ENCODE measurements at places on chromosomes 1 and 21.

- no peak for DNase-seq
Measured at GRCh38 chr1:8384577-8384976, 66.7 kb downstream of the SLC45A1 start.

DNA sequence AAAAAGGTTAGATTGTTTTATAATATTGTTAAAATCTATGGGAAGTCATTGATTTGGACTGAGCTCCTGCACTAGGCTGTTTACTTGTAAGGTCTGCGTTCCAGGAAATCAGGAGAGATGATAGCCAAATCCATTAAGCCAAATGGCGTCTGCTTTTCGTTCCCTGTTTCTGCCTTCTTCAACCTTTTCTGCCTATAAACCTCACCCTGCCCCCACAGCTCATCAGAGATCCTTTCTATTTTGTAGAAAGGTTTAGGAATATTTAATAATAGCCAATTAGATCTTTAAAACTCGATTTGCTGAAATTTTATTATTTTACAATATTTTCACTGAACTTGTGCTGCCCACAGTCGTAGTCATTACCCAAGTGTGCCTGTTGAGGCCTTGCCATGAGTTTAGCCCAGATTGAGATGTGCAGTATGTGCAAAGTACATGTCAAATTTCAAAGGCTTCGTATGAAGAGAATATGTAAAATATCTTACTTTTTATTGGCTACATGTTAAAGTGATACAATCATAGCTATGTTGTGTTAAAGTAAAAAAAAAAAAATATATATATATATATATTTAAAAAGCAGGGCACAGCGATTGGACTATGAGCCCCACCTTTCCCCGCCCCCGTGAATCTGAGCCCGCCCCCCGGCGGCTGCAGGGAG is 444 bp upstream of the IARS2 start:
- no peak for DNase-seq

DNA sequence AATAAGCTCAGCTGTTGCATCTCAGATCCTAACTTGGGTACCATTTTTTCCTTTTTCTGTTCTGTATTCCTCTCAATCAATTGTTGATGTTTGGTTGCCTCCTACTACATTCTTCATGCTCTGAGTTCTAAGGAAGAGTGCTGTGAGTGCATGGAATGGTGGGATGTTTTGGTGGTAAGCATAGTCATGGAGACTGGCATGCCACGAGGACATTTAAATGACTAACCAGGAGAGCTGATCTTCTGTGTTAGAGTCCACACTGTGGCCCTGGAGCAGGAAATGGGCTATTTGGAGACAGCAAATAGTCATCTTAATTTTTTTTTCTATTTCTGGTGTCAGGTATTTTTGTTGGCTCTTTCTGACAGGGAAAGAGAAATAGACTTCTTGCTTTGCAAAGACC is 69.5 kb upstream of the HSD17B7 start:
- no peak for DNase-seq

DNA sequence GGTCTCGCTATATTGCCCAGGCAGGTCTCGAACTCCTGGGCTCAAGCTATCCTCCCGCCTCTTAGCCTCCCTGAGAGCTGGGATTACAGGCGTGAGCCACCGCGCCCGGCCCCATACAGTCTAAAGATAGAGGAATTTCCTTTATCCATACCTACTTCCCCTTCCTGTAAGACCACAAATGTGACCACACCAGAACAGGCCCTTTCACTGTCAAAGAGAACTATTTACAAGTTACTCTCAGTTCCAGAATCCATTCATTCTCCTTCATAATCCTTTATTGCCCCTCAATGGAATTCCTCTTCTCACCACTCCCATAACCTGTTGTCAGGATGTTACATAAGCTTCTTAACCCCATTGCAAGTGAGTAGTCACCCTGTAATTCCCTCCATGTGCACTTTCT is 26.3 kb upstream of the SLC5A9 start:
- no peak for DNase-seq

GRCh38 chr21:29238967-29239290 is 59.8 kb upstream of the BACH1 start:
- DNase-seq = no peak

- DNase-seq = no peak
Measured at GRCh38 chr1:20164694-20165202, 21.1 kb upstream of the UBXN10 start.

- DNase-seq = no peak
Measured at GRCh38 chr1:116682641-116683221, 15.2 kb upstream of the IGSF3 start.

DNA sequence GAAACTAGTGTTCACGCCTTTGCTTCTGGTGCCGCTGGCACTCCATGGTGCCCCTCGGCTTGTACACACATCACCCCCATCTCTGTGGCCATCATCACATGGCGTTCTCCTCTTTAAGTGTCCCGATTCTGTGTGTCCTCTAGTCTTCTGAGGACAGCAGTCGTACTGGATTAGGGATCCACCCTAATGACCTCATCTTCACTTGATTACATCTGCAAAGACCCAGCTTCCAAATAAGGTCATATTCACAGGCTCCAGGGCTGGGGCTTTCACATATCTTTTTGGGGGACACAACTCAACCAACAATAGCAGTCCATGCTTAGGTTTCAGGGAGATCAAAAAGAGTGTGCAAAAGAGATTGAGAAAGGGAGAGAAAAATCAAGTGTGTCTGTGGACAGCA is 64.9 kb downstream of the HLCS start:
- DNase-seq = no peak

DNA sequence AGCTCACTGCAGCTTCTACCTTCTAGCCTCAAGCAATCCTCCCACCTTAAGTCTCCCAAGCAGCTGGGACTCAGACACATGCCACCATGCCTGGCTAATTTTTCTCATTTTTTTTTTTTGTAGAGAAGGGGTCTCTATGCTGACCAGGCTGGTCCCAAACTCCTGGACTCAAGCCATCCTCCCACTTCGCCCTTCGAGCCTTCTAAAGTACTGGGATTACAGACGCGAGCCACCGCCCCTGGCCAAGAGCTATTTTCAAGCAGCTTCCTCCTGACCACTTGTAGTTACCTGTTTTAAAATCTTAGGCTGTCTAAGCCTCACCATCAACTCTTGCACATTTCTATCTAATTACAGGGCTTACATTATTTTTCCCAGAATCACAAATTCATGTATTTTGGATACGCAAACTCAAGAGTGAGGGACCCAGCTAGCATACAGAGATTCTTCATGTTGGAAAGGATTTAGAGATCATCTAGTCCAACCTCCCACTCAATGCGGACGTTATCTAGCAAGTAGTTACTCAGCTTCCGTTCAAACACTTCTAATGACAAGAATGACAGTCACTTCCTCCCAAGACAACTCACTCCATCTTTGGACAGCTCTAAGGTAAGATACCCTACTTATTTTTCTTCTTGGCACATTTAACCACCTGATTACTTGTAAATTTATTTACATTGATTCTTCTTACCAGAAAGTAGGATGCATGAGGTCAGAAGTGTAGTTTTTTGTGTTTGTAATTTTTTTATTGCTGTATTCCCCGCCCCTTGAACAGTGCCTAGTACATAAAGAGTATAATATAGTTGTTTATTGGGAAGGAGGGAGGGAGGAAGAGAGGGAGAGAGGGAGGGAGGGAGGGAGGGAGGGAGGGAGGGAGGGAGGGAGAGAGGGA is 65.4 kb downstream of the LUZP1 start:
- no peak for DNase-seq

DNA sequence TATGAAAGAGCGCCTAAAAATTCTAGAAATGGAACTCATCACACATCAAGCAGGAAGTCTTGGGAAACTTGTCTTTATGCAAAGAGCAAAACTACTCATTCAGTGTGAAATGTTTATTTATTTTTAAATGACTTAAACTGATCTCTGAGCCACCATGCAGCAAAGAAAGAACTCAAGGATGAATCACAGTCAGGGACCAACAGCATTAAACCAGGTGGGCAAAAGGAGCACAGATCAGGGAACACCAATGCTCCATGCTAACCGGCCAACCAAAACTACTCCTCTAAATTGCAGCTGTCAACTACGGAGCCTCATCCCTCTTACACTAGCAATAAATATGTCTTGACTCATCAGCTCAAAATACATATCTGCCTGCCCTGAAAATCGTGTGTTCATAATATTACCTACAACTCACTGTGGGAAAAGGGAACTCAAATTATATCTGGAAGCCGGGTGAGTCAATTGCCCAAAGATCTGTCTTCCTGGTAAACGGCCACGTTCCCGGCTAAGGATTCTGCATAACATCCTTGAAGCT is 129.2 kb downstream of the PTPN14 start:
- DNase-seq = no peak

DNA sequence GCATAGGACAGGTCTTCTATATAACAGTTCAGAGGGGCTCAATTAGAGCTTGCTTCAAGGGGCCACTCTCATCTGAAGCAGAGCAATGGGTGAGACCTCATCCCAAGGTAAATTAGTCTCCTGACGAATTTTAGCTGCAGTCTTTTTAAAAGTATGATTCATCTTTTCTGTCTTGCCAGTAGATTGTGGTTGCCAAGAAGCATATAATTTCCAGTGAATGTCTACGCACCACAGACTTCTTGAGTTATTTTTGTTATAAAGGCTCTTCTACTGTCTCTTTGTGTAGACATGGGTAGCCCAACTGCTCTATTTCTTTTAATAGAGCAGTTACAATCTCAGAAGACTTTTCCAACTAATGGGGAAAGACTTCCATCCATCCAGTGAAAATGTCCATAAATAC is 108.9 kb upstream of the FMN2 start:
- no peak for DNase-seq

DNA sequence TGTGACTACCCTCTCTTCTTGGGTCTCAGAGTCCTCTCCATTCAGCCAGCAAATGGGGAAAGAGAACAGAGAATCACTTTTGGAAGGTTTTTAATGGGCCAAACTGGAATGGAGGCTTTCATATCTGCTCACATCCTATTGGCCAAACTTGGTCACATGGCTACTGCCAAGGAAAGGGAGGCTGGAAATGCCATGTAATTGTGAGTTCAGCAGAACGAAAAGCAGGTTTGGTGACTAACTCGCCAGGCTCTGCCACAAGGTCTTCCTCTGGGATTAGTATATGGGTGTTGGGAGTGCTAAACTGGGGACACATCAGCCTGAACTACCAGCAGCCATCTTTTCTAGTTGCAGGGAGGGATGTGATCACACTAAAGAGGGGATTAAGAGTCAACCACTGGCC is 19.2 kb downstream of the RD3 start:
- no peak for DNase-seq

GRCh38 chr1:44654621-44655187 is 19.6 kb downstream of the TMEM53 start:
- no peak for DNase-seq

DNA sequence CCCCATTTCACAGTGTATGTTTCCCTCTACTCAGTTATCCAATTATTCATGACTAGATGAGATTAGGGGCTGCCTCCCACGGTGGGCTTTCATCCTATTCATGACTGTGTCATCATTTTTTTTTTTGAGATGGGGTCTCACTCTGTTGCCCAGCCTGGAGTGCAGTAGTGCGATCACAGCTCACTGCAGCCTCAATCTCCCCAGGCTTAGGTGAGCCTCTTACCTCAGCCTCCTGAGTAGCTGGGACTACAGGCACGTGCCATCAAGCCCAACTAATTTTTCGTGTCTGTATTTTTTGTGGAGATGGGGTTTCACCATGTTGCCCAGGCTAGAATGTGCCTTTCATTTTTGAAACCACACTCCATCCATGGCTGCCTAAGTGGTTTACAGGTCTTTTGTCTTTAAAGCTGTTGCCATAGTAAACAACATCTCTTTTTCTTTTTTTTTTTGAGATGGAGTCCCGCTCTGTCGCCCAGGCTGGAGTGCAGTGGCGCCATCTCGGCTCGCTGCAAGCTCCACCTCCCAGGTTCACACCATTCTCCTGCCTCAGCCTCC is 60.0 kb downstream of the PIK3CD start:
- DNase-seq = no peak

GRCh38 chr1:167593860-167594259 is 36.2 kb upstream of the RCSD1 start:
- no peak for DNase-seq

DNA sequence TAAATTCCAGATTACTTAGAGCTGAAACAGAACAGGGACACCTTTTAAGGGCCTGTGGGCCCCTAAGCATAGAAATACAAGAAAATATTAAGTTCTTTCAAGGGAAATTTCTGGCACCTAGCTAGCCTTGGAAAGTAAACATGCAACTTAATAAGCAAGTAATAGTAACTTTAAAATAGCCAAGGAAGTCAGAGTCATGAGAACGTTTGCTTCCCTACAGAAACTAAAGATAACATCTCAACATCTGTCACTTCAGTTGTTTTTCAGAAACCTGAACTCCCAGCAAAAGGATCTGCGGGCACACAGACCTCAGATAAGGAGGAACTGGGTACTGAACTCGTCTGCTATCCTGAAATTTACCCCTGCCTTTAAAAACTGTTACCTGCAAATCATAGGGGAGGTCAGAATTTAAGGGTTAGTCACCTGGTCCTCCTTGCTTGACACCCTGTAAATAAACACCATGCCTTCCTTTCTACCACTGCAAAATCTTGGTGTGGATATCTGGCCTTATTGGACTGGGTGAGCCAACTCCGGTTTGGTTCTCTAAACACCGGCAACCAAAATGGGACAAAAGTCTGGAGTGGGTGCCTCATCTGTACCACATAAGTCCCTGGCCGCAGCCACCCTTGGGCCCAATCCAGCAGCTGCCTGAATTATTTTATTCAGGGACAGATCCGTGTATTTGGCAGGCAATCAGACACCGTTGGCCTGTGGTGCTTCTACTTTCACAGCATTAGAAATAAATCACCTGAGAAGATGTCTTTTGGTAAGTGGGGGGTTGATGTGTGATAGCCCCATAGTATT is 27.9 kb downstream of the NRDC start:
- no peak for DNase-seq

DNA sequence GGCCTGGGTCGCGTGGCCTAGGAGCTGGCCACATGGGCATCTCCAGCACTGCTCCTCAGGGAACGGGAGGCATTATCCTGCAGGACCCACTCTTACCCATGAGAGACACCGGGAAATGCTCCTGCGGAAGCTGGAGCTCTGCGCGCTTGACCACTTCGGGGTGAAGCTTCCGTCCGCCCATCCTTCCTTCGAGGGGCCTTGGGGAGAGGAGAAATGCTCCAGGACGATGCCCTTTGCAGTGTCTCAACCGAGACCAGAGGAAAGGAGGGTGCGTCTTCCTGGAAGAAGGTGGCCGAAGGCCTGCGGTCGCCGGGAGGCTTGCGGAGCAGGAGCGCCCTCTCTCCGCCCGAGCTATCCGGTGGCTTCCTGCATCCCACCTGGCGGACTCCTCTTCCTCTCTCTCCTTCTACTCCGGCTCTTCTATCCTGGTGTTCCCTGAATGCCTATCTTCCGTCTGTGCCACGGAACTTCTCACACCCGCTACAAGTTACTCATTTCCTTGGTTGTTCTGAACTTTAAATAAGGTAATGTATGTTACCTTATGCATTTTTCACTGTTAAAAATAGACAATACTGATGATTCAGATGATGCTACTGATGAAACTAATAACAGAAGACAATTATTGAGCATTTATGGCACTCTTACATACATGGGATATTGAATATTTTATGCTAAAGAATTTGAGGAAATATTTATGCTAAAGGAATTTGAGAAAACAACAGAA is 91.4 kb downstream of the PRKAB2 start:
- no peak for DNase-seq

- no peak for DNase-seq
Measured at GRCh38 chr1:37498872-37499617, 15.5 kb downstream of the MEAF6 start.
